ENCODE measurements at places on chromosomes 1 and 21.

DNA sequence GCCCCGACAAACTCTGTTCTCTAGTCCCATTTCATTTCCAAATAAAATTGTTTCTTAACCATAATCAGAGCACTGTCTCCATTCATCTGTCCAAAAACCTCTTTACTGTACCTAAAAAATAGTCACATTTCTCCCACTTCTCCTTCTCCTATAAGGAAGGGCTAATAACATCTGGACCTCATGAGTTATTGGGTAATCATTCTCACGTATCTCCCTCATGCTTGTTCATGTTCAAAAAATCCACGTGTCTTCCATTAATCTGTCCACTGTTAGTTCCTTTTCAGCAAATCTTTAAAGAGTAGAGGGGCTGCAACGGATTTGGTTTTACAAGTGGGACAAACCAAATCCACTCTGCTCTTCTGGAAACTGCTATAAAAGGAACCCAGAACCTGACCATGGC, 1418.8 kb downstream of the MRPL39 start:
- no peak for DNase-seq

- DNase-seq, result no peak
Observed at GRCh38 chr1:31897526-31898100, 40.6 kb downstream of the PTP4A2 start.

DNA sequence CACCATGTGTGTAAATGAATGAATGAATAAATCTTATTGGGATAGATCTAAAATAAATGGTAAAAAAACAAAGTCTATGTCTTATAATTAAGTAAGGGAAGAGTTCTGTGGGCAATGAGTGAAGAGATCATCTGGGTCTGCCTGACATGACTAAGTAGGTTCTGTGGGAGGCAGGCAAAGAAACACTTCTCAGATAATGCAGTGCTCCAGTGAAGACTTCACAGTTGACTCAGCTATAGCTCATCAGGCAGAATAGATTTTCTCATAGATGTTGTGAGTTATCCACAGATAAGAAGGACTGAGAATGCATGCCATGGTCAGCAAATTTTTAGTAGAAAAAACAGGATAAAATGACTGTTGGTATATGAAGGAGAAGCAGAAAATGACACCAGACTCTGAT, 12.4 kb downstream of the KRTAP22-2 start:
- DNase-seq, result no peak

- DNase-seq, result no peak
Observed at GRCh38 chr1:228960705-228961104, 225.4 kb downstream of the RHOU start.

DNA sequence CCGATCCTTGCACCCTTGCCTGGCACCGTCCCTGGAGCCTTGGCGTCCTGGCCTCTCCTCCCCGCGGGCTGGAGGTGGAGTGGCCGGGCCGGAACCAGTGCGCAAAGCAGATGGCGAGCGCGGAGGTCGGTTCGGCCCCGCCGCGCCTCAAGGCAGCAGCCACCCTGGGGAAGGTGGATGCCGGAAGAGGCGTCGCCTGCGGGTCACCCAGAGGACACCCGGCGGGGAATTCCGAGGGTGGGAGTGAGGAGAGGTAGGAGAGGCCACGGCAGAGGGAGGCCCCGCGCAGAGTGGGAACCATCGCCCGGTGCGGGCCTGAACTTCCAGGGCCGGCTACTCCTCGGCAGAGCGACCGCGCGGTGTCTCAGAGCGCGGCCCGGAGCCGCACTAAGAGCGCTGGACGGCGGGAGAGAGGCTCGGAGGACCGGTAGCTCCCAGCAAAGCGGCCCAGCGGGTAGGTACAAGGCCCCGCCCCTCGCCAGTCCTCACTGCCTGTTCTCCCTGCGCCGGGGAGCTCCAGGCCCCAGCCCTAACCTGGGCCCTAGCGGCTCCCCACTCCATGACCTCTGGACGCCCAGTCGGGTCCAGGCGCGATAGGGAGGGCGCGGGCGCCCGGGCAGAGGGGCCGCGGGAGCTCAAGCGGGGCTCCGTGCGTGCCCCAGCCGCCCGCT, at the start of gene RNF207:
TSS of gene RNF207 (plus strand) at position 271 of the 671 bp plus-strand sequence. CDS start 417 bp downstream, outside the sequence.
- DNase-seq, result peak; percentile 38

- DNase-seq, result peak; percentile 67
Observed at GRCh38 chr21:34983680-34984086, 65.4 kb downstream of the RUNX1 start.

DNA sequence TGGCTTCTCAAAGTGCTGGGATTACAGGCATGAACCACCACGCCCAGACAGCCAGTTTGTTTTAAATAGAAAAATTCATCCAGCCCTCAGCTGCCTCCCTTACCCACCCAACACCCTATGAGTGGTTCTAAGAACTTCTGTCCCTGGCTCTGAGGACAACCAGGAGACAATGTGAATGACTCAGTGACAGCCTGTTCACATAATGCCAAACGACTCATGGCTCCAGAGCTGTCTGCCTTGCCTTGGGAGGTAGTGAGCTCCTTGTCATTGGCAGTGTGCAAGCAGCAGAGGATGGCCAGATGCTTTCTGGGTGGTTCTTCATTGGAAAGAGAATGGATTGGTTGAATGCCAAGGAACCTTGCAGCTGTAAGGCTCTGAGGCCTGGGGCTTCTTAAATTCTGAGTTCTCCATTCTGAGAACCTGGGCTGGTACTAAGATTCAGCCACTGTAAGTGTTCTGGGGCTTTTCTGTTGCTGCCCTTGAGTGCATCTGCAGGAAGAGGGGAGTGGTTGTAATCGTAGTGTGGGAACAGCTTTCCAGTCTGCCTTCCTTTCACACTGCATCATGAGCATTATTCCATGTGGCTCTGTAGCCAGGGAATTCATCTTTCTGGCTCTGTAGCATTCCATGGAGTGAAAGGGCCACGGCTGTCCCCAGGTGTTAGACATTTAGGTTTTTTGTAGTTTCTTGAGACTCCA, 5.8 kb downstream of the SERINC2 start:
- no peak for DNase-seq

DNA sequence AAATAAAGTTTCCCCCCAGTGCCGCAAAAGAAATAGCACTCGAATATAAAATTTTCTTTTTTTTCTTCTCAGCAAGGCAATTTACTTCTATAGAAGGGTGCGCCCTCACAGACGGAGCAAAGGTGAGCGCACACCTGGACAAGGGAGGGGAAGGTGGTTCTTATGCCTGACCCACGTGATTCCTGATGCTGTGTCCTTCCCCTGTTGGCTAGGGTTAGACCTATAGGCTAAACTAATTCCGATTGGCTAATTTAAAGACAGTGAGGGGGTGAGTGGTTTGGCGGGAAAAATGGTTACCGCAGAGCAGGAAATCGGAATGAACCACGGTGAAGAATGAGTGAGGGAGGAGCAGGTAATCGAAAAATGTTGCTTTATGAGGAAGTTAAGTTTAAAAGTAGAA, 607 bp upstream of the FAAH start:
- no peak for DNase-seq

GRCh38 chr1:2814511-2815075, 13.1 kb upstream of the TTC34 start:
- DNase-seq, result no peak

- no peak for DNase-seq
Observed at GRCh38 chr1:90768826-90769225, 51.7 kb upstream of the BARHL2 start.

GRCh38 chr1:243539636-243540035, 283.8 kb downstream of the SDCCAG8 start:
- no peak for DNase-seq

DNA sequence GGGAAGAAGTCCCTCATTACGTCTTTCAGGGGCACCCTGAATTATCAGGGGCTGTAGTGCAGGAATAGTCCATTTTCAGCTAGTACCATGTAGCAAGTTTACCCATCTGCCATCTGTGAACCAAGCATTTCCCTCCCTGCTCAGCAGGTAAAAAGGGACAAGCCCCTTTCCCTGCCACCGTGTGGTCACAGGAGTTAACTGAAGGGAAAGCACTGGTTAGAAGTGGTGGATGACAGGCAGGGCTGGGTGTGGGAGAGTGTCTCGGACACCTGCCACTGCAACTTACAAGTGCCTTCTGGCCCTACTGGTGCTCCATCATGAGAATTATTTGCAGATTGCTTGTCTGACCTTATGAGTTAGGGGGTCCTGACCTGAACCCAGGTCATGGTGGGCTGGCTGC, 32.0 kb upstream of the IGSF5 start:
- no peak for DNase-seq

DNA sequence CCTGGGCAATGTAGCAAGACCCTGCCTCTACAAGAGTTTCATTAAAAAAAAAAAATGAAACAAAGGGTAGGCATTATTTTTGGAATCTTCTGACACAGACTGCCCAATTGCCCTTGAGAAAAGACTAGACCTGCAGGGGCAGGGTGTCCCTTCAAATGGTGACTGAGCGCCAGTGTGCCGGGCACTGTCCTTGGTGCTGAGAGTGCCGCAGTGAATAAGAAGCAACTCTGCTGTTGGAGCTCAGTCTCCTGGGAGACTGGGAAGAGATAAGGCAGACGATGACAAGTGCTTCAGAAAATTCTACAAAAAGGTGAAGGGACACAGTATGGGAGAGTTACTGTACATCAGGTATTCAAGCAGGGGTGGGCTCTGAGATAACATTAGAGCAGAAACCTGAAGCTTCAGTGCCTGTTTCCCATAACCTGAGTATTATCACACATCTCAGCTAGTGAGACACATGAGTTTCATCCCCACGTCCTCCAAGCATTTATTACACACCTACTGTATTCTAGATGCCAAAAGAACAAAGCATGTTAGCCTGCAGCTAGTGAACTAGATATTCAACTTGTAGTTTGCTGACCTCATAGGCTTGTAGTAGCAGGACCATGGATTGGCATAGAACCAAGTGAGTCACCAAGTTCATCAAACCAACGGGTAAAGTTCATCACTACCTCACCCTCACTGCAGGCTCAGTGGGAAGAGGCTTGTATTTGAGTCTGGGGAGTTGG, 18.4 kb upstream of the RPL11 start:
- no peak for DNase-seq

DNA sequence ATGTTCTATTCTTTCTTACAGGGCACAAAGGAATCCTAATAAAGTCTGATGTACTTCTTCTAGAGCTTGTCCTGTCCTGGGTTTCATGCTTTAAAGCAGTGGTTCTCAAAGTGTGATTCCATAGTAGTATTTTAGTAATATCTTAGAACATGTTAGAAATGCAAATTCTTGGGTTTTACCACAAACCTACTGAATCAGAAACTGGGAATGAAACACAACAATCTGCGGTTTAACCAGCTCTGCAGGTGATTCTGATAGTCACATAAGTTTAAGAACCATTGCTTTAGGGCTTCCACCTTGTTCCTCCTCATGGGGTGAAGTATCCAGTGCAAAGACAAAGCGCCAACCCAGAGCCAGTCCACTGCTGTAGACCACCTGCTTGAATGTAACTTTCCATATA, 41.1 kb downstream of the NGF start:
- DNase-seq, result no peak

DNA sequence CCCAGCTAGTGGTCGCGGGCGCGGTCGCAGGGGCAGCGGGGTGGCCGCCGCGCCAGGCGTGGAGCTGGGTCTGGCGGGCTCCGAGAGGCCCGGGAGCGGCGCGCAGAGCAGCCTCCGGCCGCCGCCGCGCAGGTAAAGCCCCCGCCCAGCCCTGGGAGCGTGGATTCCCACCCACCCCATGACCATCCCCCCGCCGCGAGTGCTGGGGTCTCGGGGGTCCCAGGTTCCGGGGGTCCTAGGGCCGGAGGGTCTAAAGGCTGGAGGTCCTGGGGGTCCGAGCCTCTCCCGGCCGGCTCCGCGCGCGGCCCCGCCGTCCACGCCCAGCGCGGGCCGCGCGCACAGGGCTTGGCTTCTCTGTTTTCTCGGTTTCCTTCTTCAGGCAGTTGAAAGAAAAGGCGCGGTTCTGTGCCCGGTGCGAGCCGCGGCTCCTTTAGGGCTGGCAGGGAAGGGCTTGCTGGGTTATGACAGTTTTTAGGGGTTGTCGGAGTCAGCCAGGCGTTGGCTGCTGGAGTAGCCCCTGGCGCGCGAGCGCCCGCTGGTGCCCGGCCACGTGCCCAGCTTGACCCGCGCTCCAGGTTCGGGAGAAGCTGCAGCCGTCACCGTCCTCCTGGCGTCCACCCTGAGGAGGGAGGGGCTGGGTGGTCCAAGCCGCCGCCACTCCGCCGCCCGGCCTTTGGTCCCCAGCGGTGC, 359 bp downstream of the LRRC3 start:
- DNase-seq, result peak; percentile 2

DNA sequence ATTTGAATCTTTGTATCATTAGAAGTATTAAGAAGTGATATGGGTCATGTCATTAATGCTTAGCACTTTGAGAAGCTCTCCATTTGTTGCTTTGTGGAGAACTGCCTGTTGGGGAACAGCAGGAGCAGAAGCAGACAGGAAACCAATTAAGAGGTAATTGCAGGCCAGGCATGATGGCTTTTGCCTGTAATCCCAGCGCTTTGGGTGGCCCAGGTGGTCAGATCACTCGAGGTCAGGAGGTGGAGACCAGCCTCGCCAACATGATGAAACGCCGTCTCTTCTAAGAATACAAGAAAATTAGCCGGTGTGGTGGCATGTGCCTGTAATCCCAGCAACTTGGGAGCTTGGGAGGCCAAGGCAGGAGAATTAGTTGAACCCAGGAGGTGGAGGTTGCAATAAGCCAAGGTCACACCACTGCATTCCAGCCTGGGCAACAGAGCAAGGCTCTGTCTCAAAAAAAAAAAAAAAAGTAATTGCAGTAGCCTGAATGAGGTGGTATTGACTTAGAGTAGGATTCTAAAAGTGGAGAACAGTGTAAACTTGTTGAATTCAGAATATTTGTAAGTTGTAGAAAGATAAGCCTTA, 57.8 kb upstream of the FASLG start:
- no peak for DNase-seq

DNA sequence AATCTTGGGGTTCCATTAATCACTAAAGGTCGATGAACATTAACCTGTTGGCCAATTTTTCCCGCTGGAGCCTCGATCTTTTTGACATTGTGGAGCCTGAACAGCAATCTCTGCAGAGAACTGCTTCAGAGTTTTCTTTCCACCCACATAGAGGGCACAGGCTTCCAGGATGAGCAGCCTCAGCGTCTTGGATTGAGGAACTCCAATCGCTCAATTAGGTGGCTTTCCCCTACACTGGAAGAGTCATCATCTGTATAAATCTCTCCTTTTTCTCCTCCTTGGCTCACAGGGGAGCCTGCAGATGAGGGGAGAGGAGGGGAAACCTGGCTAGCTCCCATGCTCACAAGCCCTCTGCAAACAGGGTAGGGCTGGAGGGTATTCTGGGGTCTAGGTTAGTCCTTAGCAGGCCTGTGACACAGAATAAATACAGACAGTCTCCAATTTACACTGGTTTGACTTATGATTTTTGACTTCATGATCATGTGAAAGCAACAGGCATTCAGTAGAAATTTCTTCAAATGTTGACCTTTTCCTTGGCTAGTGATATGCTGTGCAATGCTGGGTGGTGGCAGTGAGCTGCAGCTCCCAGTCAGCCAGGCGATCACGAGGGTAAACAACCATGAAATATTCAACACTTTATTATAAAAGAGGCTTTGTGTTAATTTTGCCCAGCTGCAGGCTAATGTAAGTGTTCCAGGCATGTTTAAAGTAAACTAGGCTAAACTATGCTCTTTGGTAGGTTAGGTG, 80.8 kb downstream of the PGBD5 start:
- no peak for DNase-seq

DNA sequence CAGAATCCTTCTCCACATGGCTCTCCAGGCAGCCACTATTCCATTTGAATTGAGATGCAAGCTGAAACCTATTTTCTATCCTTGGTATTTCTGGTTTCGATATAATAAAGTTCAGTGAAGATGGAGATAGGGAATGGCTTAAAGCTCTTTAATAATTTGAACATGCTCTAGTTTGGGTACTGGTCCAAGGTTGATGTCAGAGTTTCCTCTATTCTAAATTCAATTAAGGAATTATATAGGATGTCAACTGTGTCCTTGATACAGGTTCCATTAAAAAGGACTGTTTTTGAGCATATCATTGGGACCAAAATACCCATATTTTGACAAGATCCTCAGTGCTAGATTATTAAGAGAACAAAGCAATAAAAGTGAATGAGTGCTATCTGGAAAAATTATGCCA, 245.3 kb downstream of the SPATA17 start:
- DNase-seq, result no peak

Measured in stimulated activated CD8-positive, alpha-beta memory T cell treated with anti-CD3 and anti-CD28 coated beads, Interleukin-4, amount 100 ng/mL, for 4 hours (primary cell).